ENCODE measurements at places on chromosomes 1 and 21. TPM values are rescaled to one million over a fixed set of nuclear protein-coding genes. Genes with fewer than 3 reads are reported as not detected.

DNA sequence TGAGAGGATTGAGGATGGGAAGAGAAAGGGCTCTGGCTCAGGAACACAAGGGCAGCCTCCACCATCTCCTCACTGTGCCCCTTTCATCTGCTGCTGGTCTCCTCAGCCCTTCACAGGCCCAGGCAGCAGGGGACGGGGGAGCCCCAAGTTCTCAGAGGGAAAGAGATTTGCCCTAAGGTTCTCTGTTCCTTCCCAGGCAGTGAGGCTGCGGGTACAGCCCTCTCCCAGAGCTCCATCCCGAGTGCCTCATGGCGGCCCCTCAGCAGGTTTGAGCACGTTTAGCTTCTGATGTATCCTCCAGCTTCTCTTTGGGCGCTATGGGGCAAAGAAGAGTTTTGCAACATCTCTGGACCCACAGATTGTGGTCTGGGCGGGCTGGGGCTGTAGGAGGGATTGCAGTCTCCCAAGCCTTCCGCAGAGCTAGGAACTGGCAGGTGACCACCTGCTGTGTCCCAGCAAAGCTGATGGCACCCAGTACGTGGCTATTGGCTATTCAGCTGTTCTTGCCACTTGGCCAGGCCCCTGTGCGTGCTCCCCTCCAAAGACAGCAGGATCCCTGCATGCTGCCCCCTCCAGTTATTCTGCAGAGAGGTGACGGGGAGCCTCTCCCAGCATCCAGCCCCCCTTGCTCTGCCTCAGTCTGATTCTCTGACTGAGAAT, 10.1 kb downstream of the DISP3 start:
- no peak for DNase-seq

DNA sequence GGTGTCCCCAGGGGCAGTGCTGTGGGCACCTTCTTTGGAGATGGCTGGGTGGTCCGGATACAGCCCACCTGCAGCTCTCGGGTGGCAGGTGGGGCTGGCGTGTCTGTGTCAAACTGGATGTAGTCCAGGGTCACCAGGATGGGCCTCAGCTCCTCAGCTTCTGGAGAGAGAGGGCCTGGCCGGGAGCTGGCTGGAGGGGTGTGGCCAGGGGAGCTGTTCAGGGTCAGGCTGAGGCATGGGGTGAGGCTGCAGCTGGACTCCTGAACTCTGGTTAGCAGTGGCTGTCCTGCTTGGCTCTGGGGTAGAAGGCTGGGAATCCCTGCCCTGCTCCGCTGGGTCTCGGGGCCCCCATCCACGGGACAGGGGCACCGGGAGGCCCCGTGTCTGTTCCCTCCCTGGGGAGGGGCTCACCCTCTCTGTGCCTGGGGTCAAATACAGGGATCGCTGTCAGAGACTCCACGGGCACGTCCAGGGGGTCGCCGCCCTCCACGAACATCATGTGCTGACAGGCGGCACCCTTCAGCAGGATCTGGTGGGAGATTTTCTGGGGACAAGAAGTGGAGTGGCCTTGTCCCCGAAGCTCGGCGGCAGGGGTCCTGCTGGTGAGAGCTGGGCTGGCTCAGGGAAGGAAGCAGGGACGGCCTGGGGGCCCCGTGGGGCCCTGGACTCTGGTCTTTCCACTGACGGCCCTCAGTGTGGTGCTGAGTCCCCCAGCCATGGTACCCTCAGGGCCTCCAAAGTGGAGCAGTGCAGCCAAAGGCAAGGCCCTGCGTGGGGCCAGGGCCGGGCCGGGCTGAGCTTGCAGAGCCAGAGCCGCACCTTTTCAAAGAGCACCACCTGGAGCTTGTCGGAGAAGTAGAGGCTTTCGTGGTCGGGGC, 4.1 kb upstream of the TMEM52 start:
- DNase-seq = peak; percentile 28

GRCh38 chr1:15755646-15756040, 3.0 kb upstream of the FBLIM1 start:
- DNase-seq = no peak

DNA sequence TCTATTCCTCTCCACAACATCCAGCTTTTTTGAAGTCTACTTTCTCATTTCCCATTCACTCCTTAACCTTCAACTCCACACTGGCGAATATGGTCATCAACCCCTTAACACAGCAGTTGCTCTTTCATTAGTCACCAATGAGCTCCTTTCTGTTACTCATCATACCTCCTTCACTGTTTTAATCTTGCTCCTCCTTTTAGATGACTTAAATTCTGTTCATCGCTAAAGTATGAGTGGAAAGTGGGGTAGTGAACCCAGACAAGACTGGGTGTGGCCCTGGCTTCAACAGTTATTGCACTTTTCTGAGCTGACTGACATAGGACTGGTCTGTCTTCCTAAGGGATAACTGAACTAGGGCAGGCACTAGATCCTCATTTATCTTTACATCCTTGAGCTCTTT, 51.3 kb downstream of the AKT3 start:
- DNase-seq = no peak

- no peak for DNase-seq
These were observed 856.3 kb upstream of the B3GALT2 start for GRCh38 chr1:194042736-194043135.

Gene RGS18
- total RNA-seq = 1.4 TPM

- DNase-seq = no peak
These were observed 14.7 kb upstream of the IGFN1 start for GRCh38 chr1:201175820-201176500.

Gene NR0B2
- 5.3 TPM for total RNA-seq

Gene OR2T35
- total RNA-seq = not detected

Gene CRYAA
- total RNA-seq = not detected

- DNase-seq = no peak
These were observed 28.2 kb downstream of the UROD start for GRCh38 chr1:45040297-45040696.

- DNase-seq = no peak
These were observed 31.1 kb downstream of the CD55 start for GRCh38 chr1:207352554-207352953.

DNA sequence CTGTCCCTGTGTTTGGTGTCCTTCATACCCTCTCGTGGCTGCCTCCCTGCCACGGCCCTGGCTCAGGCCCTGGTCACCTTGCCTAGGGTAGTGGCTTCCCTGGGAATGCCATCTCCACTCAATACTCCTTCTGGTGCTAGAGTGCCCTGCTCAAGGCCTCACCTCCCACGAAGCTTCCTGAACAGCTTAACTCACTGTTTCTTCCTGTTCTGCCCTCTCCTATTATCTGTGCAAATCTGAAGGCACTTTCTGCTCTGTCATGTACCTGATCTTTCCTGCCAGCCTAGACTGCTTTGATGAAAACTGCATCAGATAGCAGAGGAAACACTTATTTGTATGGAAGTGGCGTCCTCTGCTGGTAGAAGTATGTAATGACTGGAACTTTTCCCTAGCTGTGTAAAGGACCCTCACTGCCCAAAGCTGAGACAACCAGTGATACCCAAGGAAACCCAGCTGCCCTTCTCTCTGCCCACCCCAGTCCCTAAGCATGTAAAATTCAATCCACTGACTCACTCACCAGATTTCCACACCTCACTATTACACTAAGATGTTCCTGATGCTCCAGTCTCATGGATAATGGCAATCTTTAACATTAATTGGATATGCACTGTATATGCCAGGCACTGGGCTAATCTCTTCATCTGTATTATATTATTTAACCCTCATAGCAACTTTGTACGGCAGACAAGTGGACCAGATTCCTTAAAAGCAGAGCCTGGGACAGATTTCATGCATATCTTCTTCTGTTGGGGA, 36.2 kb upstream of the BTG2 start:
- DNase-seq = no peak

DNA sequence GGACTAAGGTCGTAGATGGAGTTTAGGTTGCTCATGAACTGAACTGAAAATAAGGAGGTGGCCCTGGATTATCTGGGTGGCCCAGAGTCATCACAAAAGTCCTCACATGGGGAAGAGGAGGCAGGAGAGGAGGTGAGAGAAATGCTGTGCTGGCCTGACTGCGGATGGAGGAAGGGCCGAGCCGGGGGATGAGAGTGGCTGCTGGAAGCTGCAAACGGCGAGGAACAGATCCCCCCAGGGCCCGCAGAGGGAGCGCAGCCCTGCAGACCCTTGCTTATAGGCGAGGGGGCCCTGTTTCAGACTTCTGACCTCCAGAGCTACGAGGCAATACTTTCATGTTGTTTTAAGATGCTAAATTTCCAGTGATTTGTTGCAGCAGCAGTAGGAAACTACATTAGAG, 102.7 kb upstream of the C1orf174 start:
- DNase-seq = no peak

DNA sequence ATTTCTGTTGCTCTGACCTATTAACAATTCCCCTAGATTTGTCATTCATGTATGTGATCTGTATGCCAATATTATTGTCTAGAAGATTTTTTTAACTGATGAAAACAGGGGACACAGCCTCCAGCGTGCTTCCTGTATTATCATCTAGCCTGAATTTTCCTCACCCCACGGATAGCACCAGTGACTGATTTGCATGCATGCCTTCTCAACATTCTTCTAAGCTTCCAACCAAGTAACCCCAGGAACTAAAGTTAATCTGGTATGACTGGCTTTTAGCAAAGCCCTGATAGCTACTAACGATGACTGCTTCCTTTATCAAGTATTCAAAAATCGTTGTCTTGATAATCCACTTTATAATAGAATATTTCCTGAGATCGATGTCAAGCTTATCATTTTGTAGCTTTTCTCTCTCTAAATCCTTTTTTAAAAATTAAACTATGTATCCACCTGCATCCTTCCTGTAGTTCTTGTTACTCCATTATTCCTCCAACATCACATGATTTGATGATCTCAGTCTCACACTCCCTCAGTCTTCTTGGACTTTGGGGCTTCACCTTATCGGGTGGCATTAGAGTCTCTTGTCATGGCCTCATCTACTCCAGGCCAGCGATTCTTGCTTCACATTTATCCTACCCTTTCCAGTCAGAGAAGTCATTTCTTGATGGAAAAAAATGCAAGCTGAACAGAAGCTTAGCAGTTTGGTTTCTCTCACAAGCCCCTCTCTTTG, 19.0 kb downstream of the BCAR3 start:
- no peak for DNase-seq

Measured in left ventricle myocardium superior (tissue), 1 donor.